ENCODE measurements at places on chromosomes 12 and 14.

- no peak for DNase-seq
Measured at GRCh38 chr12:102439426-102440405, 40.6 kb downstream of the IGF1 start.

GRCh38 chr12:89092297-89092696, 260.0 kb downstream of the DUSP6 start:
- no peak for DNase-seq

- no peak for DNase-seq
Measured at GRCh38 chr12:38490941-38491340, 174.4 kb downstream of the ALG10B start.

- peak; percentile 50 for DNase-seq
Measured at GRCh38 chr14:105414456-105415371, 4.9 kb upstream of the MTA1 start.

DNA sequence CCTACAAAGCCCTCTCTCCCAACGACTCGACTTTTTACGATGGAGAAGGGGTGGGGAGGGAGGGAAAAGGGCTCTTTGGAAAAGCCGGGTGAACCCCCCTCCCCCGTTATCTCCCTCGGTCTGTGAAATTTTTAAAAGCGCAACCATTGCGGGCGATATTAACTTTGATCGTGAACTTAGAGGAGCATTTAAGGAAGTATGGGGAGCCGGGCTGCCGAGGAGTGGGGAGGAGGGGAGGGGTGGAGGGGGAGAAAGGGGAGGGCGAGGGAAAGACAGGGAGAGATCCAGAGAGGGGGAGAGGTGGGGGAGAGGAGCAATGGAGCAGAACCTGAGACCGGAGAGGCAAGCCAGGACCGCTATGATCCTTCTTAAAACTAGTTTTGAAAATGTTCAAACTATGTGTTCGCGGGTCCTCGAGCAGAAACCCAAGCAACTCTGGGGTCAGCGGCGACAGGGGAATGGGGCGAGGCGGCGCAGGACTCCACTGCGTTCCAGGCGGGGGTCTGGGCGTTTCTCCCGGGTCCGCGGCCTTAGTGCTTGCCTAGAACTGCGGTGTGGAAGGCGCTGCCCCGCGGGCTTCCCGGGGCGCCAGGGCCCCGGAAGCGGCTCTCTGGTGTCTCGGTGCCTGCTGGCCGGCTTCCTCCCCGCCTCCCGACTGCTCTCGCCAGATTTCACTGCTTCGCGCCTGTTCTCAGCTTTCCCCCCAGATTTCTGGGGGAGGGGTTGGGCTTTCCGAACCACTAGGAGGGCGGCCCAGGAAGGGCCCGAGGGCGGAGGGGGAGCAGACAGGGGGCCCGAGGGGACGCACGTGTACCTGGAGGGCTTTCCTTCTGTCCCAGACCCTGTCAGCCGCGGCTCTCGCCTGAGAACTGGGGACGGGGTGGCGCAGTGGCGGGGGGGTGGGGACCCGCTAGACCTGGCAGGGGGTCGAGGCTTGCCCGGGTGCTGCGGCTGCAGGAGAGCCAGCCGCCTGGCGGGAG, at the start of gene HOTAIR:
Gene HOTAIR, minus strand, starts transcription at position 871 of the 980 bp plus-strand sequence.
- no peak for DNase-seq

DNA sequence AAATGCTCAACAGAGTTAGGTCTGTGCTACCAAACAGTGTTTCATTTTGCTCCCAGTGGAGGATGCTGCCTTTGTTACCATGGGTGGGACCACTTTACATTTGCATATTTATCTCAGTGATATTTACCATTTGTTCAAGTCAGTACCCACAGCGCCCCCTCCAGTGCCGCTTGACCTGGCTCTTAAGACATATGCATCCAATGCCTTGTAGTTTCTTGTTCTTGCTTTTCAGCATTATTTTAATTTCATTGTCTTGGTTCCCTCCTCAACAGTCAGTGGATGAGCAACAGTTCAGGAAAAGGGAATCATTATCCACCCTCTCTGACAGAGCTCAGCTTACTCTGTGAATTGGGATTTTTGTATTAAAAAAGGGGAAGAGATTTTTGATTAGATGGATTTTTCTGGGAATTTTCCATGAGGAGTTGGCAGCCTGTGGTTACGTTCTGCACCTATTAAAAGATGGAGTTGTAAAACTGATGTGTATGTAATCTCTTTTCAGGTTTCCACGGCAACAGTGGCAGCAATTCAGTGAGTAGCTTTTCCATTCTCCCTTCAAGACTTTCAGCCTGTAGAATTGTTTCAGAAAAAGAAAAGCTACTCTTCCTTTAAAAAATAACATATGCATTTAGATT, 240.5 kb upstream of the DAAM1 start:
- no peak for DNase-seq

GRCh38 chr14:96811265-96811664, 14.1 kb downstream of the VRK1 start:
- DNase-seq, result no peak

DNA sequence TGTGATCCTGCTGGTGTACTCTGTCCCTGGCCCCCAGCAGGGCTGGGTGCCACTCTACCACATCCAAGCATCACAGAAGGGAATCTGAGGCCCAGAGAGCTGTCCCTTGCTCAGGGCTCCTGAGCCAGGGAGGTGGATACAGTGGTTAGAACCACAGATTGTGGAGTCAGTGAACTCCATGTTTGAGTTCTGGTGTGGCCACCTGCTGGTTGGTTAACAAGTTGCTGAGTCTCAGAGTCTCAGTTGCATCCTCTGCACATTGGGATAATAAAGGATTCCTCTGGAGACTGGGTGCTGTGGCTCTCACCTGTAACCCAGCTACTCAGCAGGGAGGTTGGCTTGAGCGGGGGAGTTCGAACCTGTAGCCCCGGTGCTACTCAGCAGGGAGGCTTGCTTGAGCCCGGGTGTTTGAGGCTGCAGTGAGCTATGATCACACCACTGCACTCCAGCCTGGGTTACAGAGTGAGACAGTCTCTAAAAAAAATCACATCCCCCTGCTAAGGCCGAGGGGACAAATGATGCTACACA, 39.4 kb downstream of the MVK start:
- no peak for DNase-seq

GRCh38 chr12:275812-276211, 13.2 kb upstream of the SLC6A13 start:
- DNase-seq, result no peak

DNA sequence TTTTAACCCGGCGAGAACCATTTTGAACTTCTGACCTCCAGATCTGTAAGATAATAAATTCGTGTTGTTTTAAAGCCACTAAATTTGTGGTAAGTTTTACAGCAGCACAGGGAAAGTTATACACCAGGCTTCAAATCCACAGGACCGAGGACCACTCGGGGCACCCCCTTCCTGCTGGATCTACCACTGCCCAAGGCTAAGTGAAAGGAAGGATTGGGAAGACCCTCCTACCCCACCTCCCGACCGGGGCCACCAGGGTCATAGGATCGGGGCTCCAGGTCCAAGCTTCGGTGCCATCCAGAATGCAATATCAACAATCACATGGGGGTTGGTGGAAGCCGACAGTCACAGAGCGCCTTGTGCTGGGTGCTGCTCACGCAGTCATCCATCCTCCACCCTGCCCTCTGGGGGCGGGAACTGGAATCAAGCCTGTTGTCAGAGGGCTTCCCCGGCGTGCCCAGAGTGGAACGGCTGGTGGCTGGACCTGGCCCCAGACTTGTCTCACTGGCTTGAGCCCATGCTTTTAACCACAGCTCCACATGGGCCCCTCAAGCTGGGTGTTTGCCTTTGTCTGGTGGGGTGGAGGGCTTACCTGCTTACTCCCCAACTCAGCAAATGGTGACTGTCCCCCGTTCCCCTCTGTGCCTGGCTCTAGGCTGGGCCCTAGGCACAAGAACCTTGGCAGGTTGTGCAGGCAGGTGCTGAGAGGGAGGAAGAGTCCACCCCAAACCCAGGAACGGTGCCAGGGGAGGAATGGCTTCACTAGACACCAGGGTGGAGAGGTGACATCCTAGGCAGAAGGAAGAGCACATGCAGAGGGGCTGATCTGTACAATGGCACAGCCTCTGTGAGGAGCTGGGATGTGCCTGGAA, 180.3 kb upstream of the RTL1 start:
- DNase-seq, result no peak

- DNase-seq, result no peak
Measured at GRCh38 chr12:97982684-97983083, 520.1 kb downstream of the RMST start.

- no peak for DNase-seq
Measured at GRCh38 chr14:56963381-56963780, 153.1 kb upstream of the OTX2 start.

DNA sequence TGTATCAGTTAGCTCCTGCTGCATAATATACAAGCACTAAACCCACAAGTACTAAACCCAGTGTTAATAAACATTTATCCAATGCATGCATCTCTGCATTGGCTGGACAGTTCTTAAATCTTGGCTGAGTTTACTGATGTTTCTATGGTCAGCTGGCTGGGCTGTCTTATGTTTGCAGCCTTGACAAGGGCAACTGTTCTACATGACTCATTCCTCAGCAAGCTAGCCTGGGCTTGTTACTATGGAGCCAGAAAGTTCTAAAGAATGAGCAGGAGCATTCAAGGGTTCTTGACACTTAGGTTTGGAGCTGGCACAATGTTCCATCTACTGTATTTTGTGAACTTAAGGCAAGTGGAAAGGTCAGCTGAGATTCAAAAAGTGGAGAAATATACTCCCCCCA, 199.1 kb downstream of the GLT1D1 start:
- DNase-seq, result no peak

DNA sequence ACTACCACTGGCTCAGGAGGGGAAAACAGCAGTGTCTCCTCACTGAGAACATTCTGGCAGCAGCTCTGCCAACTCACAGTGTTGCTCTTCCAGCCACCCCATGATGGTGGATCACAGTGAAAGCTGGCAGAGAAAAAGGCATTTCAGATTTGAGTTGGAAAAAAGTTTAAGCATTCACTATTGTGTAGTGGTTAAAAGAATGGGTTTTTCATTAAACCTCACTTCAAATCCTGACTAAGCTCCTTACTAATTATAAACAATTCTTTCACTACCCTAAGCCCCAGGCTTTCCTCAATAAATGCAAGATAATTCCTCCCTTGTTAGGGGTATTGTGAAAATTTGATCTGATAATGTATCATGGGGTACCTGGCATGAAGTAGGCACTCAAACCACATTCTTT, 518.1 kb downstream of the SNAPC1 start:
- DNase-seq, result no peak

All from activated CD4-positive, alpha-beta T cell treated with anti-CD3 and anti-CD28 coated beads, Interleukin-2, amount 50 U/mL, for 4 hours (primary cell).